ENCODE measurements at places on chromosomes 12 and 14. TPM values are rescaled to one million over a fixed set of nuclear protein-coding genes. Genes with fewer than 3 reads are reported as not detected.

DNA sequence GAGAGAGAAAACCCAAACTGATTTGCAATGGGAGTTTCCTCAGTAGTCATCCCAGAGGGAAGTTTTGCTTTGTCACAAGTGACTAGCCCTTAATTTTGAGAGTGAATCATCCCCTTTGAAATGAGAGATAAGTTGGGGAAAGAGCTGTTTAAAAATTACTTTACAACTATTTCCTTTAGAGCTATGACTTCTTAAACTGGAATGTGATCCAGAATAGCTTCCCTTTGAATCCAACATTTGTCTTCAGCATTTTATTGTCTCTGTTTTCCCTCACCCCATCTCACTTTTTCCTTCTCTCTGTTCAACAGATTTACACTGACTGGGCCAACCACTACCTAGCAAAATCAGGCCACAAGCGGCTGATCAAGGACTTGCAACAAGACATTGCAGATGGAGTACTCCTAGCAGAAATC lies 109.3 kb downstream of the NAV3 start:
- no peak for DNase-seq

GRCh38 chr14:98946940-98947339 lies 325.1 kb downstream of the BCL11B start:
- DNase-seq = no peak

DNA sequence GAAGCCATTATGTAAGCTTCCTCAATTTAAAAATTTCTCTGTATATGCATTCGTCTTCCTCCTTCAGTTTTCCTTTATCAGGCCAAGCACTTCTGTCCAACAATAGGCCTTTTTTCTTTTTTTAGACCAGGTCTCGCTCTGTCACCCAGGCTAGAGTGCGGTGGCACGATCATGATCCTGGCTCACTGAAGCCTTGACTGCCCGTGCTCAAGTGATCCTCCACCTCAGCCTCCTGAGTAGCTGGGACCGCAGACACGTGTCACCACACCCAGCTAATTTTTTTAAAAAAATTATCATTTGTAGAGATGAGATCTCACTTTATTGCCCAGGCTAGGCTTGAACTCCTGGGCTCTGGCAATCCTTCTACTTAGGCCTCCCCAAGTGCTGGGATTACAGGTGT lies 25.8 kb downstream of the TAOK3 start:
- no peak for DNase-seq

- no peak for DNase-seq
Measured at GRCh38 chr14:97350894-97351731, 553.9 kb downstream of the VRK1 start.

DNA sequence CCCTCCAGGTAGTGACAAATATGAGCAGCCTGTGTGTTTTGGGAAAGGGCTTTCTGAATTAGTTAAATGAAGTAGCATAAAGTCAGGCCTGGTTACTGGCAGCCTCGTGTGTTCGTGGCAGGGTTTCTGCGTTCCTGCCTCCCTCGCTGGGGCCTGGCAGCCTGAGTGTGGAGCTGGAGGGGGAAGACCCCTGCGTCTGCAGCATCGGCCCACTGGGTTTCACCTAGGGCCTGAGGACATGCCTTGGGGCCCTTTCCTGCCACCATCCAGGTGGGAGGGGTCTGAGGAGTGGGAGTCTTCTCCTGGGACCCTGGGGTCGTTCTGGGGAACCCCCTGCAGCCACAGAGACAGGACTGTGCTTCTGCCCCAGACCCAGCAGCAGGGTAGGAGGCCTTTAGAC lies 20.4 kb upstream of the AMN start:
- no peak for DNase-seq

DNA sequence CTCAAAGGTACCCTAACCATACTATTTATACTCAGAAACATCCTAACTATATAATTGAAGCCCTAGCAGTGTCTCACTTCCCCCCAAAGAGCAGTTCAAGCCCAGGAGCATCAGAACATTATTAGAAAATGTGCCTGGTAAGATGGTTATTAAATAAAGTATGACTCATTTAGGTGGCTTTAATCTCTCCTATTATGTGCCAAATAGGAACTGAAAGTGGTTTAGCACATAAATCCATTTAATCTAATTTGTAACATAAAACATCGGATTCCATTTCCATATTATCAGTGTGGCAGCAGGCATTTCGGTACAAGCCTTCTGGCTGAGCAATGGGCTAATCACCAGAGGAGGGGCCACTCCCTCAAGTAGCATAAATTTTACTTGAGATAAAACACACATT lies 395.2 kb upstream of the TMTC1 start:
- no peak for DNase-seq

DNA sequence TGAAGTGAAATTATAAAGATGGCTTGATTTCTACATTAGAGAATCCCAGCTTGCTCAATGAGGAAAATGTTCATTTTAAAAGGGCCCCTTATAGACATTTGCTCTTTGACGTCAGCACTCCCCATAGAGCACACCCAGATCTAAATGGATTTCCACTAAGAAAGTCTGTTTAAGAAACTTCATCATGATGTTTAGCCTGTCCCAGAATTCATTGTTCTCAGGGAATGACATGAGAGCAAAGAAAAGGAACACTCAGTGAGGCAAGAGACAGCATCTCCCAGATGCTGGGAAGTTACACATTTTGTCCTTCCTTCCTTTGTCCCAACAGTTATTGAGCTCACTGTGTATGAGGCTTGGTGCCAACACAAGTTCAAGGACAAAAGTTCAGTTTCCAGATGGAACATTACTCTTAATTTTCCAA lies 4.9 kb downstream of the PHLDA1 start:
- DNase-seq = no peak

DNA sequence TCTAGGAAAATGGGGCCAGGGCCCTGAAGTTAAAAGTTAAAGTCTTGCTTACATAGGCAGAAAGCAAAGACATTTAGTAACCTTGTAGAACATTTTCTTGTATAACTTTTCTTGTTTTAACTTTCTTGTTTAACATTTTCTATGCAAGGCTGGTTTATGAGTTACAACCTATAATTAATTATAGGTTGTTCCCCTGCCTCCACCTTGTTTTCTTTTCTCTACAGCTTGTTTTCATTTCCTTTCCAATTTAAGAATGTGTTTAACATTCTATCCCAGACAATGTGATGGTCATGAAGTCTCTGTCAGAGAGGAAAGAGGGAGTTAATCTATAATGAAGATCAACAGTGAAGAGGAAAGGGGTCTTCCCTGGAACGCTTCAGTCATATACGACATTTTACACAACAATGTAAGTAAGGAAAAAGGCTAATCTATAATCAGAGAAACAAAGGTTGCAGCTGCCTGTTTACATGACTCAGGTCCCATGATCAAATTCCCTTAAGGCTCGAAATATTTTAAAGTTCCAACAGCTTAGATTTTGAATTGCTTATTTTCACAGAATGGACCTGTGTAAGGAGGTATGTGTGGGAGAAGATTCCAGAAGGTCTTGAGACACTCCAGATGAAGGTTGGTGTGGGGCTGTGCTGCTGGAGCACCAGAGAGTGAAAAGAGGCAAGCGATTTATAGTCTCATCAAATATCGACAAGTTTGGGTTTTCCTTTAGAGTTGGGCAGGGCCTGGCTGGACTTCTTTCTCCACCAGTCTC lies 34.2 kb upstream of the TCL1B start:
- DNase-seq = no peak

CLEC14A gene
- not detected for total RNA-seq

HELB gene
- total RNA-seq = 5.8 TPM

MYF5 gene
- not detected for total RNA-seq
